ENCODE measurements at places on chromosomes 5 and 9. TPM values are rescaled to one million over a fixed set of nuclear protein-coding genes. Genes with fewer than 3 reads are reported as not detected.

GRCh38 chr9:88998503-88998902 is 7.2 kb downstream of the S1PR3 start:
- no peak for DNase-seq

The PLPPR1 gene
- not detected for total RNA-seq

DNA sequence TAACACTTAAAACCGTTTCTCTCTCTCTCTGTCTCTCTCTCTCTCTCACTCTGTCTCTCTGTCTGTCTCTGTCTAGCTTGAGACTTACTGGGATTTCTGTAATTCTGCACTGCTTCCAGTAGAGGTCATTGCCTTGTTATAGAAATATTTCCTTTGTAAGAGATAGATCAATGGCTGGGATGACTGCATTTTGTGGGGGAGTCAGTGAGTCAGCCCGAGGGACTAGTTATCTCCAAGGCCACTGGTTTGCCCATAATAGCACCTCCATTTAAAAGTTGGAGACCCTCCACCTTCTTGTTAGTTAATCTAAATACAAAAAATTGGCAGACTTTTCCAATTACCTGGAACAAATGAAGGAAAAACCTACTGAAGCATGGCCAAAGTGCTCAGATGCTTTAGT is 547.2 kb downstream of the LRRC70 start:
- DNase-seq, result peak; percentile 6

The ZNG1F gene
- 11.5 TPM for total RNA-seq

GRCh38 chr9:22457448-22457847 is 10.8 kb downstream of the DMRTA1 start:
- no peak for DNase-seq

- no peak for DNase-seq
Observed at GRCh38 chr9:76607730-76608436, 148.9 kb downstream of the GCNT1 start.

DNA sequence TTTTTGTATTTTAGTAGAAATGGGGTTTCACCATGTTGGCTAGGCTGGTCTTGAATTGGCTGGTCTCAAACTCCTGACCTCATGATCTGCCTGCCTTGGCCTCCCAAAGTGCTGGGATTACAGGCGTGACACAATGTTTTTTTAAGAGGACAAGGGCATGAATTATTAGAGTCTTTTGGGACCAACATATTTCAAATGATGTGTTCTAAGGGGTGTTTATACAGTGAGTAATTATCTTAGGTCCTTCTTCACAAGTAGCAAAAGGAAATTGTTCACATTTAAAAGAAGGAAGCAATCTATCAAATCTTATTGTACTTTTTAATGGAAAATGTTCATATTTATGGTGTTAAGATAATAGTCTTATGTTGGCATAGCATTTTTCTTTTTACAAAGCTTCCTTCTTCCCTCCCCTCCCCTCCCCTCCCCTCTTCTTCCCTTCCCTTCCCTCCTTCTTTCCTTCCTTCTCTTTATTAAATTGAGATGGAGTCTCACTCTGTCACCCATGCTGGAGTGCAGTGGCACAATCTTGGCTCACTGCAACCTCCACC is 6.7 kb downstream of the GNG10 start:
- DNase-seq, result no peak

- DNase-seq, result no peak
Observed at GRCh38 chr9:87672586-87672985, 53.3 kb upstream of the CTSL start.

DNA sequence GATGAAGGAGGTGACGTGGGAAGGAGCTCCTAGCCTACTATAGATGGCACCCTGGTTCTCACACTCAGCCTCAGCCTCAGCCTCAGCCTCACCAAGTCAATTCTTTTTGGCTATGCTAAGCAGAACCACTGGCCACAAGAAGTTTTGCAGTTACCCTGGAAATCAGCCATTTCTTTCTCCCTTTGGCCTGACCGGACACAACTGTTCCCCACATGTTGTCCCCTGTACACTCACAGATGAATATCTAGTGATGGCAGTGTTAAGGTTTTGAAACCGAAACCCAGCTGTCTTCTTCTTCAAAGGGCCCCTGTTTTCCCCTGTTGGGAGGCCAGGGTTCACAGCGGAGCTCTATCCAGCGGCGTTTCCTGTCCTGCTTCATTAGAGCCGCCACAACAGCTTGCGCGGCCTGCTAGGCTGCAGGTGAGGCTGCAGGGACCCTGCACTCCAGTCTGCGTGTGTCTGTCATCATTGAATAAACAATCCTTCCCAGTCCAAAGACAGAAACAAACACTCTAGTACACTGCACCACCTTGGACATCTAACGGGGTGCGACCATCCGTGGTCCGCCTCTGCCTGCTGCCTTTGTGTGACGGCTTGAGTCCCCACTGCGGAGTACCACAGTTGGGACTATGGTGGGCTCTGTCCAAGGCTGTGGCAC is 250.5 kb downstream of the DENND1A start:
- peak; percentile 37 for DNase-seq

- no peak for DNase-seq
Observed at GRCh38 chr5:171968531-171968930, 37.9 kb downstream of the FBXW11 start.

The ADAMTS19 gene
- total RNA-seq, result not detected

DNA sequence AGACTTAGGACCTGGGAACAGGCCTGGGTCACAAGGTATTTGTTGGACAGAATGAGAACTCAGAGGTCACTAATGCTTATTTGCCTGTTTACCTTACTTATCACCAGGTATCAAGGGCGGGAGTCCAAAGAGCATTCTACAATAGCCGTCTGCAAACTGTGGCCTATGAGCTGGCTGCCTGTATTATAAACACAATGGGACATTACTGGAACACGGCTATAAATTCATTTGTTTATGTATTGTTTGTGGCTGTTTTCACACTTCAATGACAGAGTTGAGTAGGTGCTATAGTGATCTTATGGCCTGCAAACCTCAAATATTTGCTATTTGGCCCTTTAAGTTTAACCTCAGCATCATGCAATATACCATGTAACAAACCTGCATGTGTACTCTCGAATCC is 76.6 kb upstream of the ASTN2 start:
- no peak for DNase-seq

DNA sequence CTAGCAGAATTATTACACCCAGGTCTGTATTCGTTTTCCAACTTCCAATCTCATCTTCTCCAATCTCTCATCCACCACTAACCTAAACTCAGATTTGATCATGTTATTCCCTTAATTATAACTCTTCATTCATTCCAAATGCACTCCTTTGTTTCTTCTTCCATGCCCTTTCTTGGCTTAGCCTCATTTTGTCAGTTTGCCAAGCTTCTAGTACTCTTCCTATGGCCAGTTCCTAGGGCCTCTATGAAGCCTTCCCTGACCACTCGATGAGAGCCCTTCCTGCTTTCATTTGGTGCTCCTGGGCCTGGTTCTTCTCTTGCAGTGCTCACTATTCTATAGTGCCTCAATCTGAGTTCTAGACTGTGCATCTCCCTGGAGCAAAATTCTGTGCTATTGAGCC is 5.8 kb downstream of the FAM219A start:
- DNase-seq, result no peak

DNA sequence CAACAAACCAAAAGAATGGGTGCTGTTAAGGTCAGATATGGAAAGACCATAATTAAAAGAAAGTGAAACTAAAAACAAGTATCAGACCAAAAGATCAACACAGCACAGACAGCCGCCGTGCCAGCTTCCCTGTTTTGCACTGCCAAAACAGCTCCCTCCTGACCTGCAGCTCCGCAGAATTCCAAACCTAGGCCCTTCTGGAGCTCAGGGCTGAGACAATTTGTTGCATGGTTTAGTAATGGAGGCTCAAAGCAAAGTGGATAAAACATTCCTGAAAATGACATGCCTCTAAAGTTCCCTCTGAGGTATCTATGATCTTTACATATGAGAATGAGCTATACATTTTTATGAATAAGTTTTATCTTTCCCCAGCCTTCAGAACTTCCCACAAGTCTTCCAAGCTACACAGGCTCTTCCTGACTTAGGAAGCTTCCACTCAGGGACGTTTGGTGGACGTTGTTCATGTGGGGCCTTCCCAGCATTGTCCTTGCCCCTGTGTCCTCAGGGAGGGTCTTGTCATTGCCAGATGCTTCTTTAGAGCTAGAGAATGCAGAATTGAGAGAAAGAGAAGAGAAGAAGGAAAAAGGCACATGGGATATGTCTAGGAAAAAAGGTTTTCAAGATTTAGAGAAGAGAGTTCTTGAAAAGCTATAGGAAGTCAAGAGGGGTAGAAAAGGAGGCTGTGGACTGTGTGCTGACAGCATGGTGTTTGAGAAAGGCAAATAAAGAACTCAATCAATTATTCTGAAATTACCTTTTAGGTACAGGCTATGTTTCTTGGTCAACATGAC is 28.4 kb upstream of the SSBP2 start:
- peak; percentile 51 for DNase-seq

DNA sequence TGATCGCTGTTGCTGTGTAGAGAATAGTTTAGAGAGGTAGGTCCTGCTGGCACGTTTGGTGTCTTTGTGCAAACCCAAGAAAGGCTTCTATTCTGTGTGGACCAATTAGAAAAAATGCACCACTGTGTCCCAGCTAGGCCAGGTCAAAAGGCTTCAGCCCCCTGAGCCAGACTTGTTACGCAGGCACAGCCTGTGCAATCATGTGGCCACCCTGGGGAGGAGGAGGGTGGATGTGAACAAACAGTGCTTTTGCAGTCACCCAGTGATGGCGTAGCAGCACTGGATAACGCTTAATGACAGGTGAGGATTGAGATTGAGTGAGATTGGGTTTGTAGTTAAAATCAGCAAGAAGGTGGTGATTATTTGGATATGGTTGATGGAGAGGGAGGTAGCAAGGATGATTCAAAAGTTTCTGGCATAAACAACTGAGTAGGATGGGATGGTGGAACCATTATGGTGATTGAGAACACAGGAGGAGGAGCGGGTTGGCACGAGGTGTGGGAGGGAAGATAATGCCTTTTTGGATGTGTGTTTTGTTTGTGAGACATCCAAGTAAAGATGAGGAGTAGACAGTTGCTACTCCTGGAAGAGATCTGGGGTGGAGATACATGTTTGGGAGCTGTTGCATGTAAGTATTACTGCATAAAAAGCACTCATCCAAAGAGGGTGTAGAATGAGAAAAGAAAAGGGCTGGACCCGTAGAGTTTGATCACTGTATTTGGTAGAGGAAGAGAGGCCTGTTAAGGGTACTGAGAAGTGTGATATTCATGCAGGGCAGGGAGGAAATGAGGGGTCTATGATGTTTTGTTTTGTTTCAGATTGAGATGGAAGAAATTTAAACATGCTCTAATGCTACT is 6.7 kb downstream of the GCNT1 start:
- no peak for DNase-seq

- DNase-seq, result no peak
Observed at GRCh38 chr9:121972501-121972981, 120.6 kb downstream of the TTLL11 start.

The ENC1 gene
- 0.74 TPM for total RNA-seq

DNA sequence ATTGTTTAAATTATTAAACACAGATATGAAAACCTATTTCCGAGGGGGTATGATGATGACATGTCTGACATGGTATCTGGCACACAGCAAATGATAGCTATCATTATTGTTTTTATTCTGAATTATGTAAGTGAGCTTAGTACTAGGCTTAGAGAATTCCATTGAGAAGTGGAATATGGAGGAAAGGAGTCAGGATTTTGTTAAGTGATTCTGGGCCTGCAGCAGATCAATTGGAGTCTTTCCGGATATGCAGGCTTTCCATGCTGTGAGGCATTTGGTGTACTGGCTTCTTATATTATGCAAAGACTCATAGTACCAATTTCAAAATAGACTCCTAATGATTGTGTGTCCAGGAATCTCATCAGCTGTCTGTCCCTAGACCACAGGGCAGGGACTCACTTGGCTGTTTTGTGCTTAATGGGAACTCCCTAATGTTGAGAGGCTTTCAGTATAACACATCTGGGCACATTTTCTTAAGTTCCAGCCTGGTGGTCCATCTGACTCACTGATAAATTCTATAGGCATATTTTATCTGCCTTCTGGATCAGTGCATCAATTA is 180.0 kb upstream of the KLF9 start:
- no peak for DNase-seq

DNA sequence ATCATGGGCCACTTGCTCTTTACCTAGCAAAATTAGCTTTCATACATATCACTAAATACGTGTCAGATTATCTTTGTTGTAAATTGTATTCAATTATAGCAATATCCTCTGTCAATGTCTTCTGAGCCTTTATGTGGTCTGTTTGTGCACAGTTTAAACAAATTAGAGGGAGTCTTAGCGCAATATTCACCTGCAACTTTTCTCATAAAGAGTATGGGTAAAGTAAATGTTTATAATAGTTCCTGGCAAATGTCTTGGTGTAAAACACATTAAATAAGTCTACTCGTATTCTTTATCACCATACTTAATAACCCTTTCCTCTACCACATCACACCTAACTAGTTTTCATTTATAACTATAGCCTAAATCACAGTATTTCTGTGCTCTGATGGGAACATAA is 169.0 kb downstream of the PCSK1 start:
- DNase-seq, result no peak

The FBXL7 gene
- not detected for total RNA-seq

DNA sequence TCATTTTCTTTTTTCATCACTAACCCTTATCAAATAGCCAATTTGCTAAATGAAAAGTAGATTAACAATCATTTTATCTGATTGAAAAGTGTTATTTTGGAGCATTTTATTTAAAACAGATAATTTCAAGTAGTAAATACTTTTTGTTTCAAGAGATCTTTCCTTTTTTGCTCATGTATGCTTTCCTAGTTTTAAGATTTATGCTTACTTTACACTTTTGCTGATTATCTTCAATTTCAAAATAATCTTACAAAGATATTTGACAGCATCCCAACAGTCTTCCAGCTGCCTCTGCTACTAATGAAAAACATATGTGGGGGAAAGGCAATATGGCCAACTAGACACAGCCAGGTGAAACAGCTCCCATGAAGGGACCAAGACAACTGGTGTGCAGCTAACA is 1027.3 kb upstream of the CDH9 start:
- no peak for DNase-seq

DNA sequence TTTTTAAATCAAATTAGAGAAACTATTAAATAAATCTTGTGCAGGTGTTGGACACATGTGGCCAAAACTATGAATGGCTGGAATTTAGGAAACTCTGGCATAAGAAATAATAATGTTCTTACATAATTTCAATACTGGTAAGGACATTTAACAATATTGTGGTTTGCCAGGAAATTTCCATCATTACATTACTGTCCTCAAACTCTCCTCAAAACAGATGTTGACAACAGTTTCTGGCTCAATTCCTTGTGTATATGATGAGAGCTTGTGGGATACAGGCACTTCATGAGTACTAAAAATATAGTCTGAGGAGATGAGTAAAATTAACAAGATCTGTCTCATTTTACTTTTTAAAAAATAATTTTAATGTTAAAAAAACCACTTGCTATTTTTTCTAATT is 27.9 kb downstream of the MCTP1 start:
- no peak for DNase-seq
